Activated CD4-positive, alpha-beta T cell treated with anti-CD3 and anti-CD28 coated beads for 36 hours (primary cell): ENCODE measurements at places on chromosomes 11 and 22. TPM values are rescaled to one million over a fixed set of nuclear protein-coding genes. Genes with fewer than 3 reads are reported as not detected.

MED17 gene
- total RNA-seq, result 28.6 TPM

HEPHL1 gene
- total RNA-seq, result not detected

CABP4 gene
- 0.46 TPM for total RNA-seq

SELENOM gene
- 8.8 TPM for total RNA-seq

RASD2 gene
- total RNA-seq, result 0.09 TPM

SPI1 gene
- total RNA-seq, result 0.30 TPM

ANO5 gene
- total RNA-seq, result 0.05 TPM

PAMR1 gene
- not detected for total RNA-seq

NCAM1 gene
- total RNA-seq, result 0.14 TPM

CSNK2A3 gene
- total RNA-seq, result 1.7 TPM

LIF gene
- total RNA-seq, result 105 TPM

OR5B21 gene
- not detected for total RNA-seq
